Activated naive CD4-positive, alpha-beta T cell treated with Interleukin-2 at 50 U/mL for 16 hours (primary cell): ENCODE measurements at places on chromosomes 3 and 15.

DNA sequence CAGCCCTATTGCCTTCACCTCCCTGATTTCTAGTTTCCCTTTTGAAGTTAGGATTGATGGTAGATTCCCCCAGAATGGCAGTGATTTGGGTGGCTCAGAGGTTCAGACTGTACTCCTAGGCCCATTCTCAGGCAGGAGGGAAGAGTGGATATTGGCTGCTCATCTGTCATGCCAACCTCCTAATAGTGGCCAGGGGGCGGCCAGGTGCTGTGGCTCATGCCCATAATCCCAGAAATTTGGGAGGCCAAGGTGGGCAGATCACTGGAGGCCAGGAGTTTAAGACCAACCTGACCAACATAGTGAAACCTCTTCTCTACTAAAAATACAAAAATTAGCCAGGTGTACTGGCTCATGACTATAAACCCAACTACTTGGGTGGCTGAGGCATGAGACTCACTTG lies 11.3 kb downstream of the RRP9 start:
- DNase-seq, result no peak

- peak; percentile 72 for DNase-seq
These were observed 23.5 kb upstream of the RAP2B start for GRCh38 chr3:153138276-153139210.

DNA sequence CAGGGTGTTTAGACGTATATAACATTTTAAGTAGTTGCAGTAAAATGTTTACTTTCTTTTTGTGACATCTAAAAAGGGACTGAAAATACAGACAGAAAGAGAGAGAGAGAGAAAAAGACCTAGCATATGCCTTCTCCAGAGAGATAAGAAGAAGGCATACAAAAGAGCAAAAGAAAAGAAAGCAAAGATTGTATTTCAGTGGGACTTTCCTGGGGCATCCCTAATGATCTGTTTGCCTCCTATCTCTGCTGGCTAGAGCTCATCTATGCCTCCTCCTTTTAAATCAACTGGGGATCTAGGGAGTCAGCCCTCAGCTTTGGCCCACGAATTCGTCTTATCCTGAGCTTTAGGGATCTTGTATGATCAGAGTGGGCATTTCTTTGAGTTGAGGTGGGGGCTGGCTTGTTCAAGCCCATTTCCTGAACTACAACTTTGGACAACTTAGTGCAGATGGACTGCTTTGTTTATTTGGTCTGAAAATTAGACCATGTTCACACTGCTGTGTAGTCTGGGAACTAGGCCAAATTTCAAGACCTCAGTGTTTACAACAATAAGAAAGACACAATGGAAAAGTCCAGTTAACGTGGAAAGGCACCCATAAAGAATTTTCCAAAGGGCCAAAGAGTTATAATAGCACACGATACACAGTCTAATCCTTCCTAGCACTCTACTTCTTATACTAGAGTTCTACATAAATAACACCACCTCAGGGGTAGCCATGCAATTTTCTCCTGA lies 61.0 kb downstream of the ATP8B4 start:
- no peak for DNase-seq

GRCh38 chr3:190076136-190076535 lies 44.6 kb downstream of the P3H2 start:
- DNase-seq, result no peak

DNA sequence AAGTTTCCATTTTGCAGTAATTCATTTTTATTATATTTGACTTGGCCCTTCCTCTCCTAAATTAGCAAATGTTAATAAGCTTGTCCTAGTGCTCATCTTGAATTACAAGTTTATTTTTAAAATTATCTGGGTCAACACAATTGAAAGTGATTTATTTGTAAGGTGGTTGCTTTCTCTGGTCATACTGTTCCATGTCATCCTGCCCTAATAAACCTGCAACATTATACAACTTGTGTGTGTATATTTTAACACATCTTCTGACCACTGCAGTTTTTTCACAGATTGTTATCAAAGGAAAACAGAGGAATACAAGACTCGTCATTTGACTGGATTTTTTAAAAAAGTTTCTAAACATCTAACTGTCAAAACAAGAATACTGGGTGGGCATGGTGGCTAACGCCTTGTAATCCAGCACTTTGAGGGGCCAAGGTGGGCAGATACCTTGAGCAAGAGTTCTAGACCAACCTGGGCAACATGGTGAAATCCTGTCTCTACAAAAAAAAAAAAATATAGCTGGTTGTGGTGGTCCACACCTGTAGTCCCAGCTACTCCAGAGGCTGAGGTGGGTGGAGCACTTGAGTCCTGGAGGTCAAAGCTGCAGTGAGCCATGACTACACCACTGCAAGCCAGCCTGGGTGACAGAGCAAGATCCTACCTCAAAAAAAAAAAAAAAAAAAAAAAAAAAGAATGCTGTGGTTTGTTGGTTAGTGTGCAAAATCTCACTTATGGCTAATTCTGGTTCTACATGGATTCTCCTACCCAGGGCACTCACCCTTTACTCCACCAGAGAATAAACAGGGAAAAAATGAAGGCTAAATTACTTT lies 5.0 kb upstream of the LRRFIP2 start:
- DNase-seq, result no peak
